ENCODE measurements at places on chromosomes 16 and 17.

GRCh38 chr17:15453246-15453645 lies 14.2 kb downstream of the CDRT4 start:
- DNase-seq = no peak

DNA sequence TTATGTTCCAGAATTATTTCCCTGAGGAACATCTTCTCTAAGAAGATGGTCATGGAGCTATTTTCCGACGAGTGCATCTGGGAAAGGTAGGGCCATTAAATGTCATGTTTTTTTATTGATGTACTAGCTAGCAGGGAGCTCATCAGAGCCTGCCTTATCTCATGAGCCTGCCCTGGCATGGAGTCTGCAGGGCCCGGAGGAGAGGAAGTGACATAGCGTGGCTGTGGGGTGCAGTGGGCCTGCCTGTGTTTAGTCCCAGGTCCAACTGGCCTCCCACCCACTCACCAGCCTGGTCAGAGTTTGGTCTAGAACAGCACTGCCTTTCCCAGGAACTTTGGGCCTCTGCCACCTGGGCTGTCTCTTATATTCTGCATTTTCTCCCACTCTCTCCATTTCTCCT lies 389.8 kb downstream of the SNX29 start:
- no peak for DNase-seq

GRCh38 chr17:58997756-58998553 lies 108.7 kb downstream of the TRIM37 start:
- DNase-seq = no peak

DNA sequence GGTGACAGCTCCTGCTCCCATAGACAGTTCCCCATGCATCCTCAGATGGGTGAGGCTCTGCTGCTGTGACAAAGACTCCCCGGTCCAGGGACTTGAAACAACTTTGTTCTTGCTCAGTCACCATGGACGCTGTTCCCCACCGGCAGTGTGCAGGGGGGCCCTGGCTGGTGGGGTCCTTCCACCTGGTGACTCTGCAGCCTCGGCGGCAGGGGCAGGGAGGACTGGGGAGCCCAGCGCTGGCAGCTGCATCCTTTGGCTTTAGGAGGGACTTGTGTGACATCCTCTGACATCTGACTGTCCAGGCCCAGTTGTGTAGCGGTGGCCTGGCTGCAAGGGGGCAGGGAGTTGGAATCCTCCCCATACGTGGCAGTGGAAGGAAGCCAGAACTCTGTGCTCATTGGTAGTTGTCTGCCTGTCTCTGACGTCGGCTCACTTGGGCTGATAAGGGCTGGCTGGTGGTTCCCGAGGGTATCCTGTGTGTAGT lies 107.3 kb downstream of the CMIP start:
- no peak for DNase-seq

DNA sequence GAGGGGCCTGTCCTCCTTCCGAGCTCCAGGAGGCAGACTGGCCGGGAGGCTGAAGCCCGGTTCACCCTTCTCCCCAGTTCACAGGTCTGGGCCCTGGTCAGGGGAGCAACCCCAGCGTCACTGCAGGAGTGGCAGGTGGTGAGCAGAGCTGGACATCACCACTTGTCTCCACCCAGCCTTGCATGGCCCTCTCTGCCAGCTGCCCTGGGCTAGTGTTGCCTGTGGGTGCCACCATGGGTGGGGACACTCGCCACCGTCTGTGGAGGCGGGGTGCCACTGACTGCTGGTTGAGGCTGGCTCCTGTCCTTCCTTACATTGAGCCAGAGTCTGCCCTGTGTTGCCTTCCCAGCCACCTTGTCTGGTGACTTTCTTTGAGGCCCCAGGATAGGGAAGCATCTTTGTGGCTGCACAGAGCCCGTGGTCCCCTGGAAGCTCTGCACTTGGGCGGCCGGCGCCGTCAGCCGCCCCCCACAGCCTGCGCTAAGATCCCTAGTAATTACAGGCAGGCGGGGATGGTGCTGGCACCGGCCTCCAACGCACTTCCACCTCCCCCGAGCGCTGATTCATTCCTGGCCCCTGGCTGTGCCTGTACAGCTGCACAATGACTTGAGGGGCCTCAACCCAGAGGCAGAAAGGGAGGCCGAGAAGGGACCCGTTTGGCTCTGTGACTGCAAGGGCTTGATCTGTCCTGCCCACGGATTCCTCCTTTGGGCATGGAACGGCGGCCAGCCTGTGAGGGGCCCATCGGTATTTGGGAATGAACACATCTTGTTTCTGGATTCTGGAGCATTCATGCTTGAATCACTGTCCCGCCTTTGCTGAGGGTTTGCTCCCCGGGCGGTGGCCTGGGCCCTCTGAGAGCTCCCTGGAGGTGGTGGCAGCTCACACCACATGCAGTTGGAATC lies 5.2 kb downstream of the BAIAP2 start:
- no peak for DNase-seq

DNA sequence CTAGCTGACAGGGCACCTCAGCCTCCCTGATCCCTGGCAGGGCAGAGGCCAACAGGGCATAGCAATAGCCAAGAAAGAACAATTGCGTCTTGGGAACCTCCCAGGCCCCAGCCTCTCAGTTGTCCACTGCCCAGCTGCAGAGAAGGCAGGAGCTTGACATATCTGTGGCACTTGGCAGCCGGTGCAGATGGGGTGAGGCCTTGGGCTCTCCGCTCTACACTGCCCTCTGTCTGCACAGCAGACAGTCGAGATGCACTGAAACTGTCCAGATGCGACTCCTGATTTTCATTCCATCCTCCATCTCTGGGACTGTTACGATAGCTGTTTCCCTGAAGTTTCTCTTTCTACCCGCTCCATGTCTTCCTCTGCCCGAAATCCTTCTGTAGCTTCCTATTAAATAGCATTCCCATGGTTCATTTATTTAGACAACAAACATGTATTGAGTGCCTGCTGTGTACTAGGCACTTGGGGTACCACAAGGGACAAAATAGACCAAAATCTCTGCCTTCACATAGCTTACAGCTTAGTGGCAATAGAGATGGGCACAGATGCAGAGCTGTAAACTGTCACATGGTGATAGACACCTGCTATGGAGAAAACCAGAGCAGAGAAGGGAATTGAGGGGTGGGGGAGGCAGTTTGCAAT lies 3.3 kb downstream of the POLR3E start:
- no peak for DNase-seq

DNA sequence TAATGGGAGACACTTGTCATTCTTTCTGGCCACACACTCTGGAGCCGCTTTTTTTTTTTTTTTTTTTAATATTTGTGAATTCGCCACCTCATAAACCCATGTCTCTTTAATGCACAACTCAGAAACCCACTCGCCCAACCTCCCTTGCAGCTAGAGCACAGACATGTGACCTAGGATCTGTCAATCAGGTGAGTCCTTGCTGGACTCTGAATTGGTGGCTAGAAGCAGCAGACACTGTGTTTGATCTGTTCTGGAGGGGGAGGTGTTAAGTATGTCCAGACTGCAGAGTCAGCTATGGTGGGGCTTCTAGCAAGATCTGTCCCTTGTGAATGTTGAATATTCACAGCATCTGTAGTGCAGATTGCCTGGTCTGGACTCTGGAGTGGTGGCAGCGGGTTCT lies 112.1 kb downstream of the PRKCB start:
- no peak for DNase-seq

GRCh38 chr16:24246911-24247607 lies 9.1 kb upstream of the CACNG3 start:
- DNase-seq = no peak

GRCh38 chr16:57012353-57012752 lies 23.0 kb downstream of the NLRC5 start:
- DNase-seq = no peak

GRCh38 chr16:57752581-57753447 lies 17.2 kb downstream of the KATNB1 start:
- DNase-seq = no peak

DNA sequence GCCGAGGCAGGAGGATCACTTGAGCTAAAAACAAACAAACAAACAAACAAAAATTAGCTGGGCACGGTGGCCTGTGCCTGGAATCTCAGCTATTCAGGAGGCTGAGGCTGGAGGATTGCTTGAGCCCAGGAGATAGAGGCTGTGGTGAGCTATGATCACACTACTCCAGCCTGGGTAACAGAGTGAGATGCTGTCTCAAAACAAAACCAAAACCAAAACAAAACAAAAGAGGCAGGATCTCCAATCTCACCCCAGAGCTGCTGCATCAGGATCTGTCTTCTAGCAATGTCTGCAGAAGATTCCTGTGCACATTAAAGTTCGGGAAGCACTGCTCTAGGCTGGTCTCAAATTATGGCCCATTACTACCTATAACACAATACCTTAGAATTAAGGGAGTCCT lies 43.1 kb downstream of the MAP2K6 start:
- DNase-seq = no peak

DNA sequence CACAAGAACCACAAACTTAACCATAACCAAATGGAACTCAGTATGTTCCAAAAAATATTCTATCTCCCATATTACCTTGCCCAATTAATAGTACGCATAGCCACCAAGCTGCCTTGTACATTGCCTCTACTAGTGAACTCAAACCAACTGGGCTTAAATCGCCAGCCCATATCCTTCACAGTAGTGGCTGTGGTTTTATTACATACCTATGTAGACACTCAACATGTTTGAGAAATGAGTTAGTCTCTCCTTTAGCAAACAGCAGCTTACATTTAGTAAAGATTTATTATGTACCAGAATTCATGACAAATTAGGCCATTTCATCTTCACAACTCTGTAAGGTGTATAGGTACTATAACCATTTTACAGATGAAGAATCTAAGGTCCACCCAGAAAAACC lies 41.4 kb downstream of the GRB2 start:
- DNase-seq = no peak

GRCh38 chr16:85862476-85863383 lies 36.2 kb upstream of the IRF8 start:
- DNase-seq = no peak

DNA sequence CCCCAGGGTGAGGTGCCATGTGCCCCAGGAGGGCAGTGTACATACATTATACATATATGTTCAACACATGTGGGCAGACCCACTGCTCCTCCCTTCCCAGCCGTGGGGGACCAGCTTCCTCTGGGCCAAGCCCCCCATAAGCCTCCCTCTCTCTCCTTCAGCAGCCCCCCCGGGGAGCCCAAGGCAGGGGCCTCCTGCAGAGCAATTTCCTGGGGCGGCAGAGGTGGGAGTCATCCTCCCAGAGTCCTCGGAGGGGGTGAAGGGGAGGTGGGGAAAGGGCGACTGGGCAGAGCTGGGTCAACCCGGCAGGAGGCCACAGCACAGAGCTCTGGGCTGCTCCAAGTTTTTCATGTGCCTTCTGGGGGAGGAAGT lies 235.1 kb downstream of the ZNF423 start:
- no peak for DNase-seq

DNA sequence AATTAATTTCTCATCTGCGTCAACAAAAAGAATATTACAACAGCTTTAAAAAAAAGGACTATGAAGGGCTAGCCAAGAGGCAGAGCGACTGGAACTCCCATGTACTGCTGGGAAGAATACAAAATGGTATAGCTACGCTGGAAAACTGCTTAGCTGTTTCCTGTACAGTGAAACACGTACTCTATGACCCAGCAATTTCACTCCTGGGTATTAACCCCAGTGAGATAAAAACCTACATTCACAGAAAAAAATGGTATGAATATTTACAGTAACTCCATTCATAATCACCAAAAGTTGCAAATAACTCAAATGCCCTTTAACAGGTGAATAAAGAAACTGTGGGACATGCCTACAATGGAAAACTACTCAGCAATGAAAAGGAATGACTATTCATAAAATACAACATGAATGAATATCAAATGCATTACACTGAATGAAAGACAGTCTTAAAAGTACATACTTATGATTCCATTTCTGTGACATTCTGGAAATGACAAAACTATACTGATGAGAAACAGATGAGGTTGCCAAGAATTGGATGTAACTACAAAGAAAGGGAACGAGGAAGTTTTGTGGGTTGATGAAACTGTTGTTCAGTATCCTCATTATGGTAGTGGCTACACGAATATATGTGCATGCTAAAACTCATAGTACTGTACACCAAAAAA lies 27.6 kb downstream of the CMTM4 start:
- DNase-seq = no peak

DNA sequence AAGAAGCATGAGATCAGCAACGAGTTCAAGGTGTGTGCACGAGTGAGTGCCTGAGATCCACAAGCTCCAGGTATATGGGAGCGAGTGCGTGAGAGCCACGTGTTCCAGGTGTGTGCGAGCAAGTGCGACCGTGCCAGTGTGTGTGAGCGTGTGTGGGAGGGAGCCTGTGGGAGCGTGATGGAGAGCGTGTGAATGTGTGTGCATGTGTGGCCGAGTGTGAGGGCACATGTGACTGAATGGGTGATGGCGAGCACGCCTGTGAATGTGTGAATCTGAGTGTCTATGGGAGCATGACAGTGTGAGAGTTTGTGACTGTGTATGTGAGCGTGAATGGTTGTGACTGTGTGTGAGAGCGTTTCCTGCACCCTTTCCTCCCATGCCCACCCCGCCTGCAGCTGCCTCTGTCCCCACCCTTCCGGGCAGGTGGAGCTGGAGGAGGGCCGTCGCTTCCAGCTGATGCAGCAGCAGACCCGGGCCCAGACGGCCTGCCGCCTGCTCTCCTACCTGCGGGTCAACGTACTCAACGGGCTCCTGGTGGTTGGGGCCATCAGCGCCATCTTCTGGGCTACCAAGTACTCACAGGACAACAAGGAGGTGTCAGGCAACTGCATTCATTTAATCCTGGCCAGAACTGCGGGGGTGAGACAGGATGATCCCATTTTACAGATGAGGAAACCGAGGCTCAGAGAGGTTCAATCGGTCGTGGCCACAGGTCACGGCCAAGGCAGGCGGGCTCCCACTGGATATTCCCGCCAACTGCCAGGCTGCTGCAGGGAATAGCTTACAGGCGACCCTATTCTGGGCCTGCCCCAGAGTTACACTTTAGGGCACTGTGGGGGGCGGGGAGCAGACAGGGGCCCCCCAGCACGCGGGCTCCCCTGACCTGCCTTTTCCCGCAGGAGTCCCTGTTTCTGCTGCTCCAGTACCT lies 3.7 kb downstream of the TMC8 start:
- no peak for DNase-seq

- no peak for DNase-seq
Observed at GRCh38 chr16:85003076-85003475, 8.3 kb downstream of the ZDHHC7 start.

DNA sequence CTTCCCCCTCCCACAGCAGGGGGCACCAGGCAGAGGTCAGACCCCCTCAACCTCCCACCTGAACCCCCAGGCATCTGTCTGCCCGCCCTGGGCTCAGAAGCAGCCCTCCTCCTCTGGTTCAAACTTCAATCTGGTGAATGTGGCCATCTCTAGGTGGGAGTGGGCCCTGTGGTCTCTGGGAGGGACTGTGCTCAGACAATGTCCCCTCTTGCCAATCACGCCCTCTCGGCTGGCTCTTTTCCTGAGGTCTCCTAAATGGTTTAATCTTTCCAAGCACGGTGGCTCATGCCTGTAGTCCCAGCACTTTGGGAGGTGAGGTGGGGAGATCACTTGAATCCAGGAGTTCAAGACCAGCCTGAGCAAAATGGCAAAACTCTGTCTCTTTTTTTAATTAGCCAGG lies 15.2 kb downstream of the LITAF start:
- DNase-seq = no peak

GRCh38 chr17:9484789-9485188 lies 90.8 kb downstream of the STX8 start:
- no peak for DNase-seq

GRCh38 chr16:84680165-84680842 lies 19.5 kb upstream of the USP10 start:
- no peak for DNase-seq

Measured in vagina (tissue), 2 donors.